Right renal pelvis (tissue), 4 donors: ENCODE measurements at places on chromosomes 13 and 19.

DNA sequence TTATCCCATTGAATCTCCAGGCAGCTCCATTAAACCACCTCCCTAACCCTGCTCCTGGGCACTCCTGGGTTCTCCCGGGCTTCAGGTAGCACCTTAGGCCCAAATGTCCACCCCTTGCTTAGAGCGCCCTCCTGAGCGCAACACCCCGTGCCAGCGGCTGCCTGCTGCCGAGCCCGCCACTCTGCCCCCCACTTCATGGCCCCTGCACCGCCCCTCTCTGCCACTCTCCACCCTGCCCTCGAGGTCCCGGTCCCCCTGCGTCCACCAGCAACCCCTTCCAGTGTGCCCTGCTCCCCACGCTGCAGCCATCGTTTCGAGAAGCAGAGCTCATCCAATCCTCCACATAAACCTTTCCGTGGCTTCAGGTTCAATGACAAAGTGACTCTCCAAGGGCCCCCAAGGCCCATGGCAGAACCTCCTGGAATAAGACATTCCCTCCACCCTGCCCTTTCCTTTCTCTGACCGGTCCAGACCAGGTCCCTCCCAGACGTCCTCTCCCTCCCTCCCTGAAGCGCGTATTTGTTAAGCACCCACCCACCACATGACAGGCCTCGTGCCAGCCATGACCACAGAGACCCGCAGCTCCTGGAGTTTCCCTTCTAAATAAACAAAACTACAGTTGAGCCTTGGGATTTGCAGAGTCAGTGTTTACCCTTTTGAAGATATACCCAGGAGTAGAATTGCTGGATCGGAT is 66.6 kb downstream of the ARHGEF18 start:
- DNase-seq: no peak

DNA sequence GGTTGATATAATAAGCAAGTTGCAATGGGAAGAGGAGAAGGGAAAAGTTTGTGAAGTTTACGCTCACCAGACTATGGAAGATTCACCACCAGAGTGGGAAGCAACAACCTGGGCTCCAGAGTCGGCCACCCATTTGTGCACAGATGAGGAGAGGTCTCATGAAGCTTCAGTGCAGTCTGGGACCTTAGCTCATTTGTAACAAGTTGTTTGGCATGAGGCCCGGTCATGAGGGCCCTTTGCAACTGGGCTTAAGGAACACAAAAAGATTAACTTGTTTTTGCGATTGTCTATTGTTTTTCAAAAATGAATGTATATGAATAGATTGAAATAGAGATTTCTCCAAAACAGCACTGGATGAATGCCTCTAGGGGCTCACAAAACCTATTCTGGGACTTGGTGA is 94.2 kb downstream of the ZNF737 start:
- no peak for DNase-seq

DNA sequence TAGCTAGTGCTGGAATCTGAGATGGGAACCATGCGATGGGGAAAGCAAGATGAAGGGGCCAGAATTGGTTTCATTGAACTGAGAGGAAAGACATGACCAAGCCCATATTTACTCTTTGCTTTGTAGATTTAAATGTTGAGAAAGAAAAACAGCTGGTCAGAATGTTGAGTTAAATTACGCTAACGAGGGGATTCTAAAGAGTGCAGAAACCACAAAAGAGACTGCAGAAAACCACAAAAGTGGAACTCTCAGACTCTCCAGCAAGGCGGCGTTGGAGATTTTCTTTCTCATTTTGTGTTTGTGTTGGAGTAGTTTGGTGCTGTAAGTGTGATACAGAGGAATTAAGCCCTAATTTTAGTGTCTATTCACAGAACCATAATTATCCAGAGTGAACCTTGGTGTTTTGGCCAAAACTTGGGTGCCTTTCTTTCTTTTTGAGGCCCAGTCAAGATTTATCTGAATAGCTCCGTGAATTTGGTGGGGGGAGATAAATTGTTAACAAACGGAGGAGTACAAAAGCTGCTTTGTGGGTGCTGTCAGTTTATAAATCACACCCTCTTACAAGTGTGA is 26.3 kb downstream of the SAE1 start:
- DNase-seq: no peak

DNA sequence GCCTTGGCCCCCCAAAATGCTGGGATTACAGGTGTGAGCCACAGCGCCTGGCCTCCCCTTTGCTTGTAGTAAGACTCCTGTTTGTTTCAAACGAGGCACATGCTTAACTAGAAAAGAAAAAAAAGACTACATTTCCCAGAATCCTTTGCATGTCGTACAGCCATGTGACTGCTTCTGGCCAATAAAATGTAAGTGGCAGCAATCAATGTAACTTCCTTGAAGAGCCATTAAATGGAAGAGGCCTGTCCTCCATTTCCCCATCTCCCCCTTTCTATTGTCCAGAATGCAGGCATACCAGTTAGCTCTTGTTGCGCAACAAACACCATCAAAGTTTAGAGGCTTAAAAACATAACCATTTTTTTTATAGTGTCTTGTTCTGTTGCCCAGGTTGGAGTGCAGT is 10.4 kb upstream of the GPR32 start:
- DNase-seq: no peak

GRCh38 chr19:29188289-29189032 is 24.5 kb downstream of the UQCRFS1 start:
- no peak for DNase-seq

- DNase-seq: no peak
Measured at GRCh38 chr13:41402691-41403511, 54.4 kb upstream of the RGCC start.
